ENCODE measurements at places on chromosomes 16 and 17.
A peak's percentile ranks its signal among the peaks of the same experiment; 100 is the strongest.

GRCh38 chr17:47692895-47693730 lies 848 bp upstream of the TBKBP1 start:
- DNase-seq: no peak

- DNase-seq: no peak
Measured at GRCh38 chr16:80948886-80949493, 57.7 kb downstream of the CMC2 start.

GRCh38 chr16:72878301-72879269 lies 169.3 kb downstream of the ZFHX3 start:
- no peak for DNase-seq

GRCh38 chr16:83899978-83900377 lies 1.1 kb downstream of the MLYCD start:
- no peak for DNase-seq

- no peak for DNase-seq
Measured at GRCh38 chr16:81585785-81586184, 141.2 kb downstream of the CMIP start.

- DNase-seq: no peak
Measured at GRCh38 chr17:48426019-48426665, 3.9 kb downstream of the SKAP1 start.

DNA sequence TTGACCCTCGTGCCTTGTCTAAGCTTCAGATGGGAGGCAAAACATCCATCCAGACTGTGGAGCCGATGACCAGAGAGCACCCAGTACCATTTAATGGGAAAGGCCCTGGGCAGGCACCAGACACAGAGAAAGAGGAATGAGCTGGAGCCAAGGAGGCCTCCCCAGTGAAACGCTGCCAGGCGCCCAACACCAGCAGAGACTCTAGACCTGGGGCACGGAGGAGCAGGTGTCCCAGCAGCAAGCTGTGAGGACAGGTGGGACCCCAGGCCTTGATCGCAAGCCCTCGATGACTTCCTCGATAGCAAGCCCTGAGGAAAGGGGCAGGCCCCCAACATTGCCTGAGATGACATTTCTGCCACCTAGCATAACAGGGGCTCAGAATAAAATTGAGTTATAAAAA lies 62.2 kb upstream of the SIAH1 start:
- no peak for DNase-seq

DNA sequence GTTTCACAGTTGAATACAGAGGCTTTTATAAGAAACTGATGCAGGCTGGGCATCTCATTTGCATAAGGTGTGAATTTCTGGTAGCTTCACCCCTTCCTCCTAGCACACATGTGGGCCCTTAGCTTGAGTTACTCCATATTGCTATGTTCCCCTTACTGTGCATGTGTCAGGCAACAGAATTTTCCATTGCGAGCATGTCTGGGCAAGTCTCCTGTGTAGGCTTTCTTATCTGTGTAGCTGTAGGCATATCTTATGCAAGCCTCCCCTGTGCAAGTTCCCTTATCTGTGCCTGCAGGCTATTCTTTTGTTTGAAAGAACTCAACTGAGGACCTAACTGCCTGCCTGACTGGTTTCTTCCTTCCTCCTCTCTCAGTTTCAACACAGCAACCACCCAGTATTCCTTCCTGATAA lies 597.4 kb upstream of the CDH5 start:
- no peak for DNase-seq

DNA sequence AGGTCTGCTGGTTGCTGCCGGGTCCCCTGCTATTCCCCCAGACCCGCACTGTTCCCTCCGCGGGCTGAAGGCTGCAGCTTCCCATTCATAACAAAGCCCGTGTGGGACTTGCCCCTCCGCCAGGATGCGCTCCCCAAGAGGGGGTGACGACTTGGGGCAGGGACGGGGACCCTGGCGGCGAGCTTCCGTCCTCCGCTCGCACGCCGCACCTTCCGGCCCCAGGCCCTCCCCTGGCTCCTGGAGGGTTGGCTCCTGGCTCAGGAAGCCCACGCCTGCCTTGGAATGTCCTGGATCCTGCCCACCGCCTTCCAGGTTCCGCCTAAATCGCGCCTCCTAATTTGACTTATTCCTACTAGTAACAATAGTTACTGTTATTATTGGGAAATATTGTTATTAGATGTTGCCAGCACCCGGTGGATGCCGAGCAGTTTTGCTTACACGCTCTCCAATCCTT lies 1.1 kb upstream of the TFAP4 start:
- DNase-seq: peak; percentile 16

- DNase-seq: no peak
Measured at GRCh38 chr17:57732062-57732461, 13.0 kb downstream of the CCDC182 start.

- no peak for DNase-seq
Measured at GRCh38 chr17:64289741-64290141, 26.7 kb upstream of the TEX2 start.

DNA sequence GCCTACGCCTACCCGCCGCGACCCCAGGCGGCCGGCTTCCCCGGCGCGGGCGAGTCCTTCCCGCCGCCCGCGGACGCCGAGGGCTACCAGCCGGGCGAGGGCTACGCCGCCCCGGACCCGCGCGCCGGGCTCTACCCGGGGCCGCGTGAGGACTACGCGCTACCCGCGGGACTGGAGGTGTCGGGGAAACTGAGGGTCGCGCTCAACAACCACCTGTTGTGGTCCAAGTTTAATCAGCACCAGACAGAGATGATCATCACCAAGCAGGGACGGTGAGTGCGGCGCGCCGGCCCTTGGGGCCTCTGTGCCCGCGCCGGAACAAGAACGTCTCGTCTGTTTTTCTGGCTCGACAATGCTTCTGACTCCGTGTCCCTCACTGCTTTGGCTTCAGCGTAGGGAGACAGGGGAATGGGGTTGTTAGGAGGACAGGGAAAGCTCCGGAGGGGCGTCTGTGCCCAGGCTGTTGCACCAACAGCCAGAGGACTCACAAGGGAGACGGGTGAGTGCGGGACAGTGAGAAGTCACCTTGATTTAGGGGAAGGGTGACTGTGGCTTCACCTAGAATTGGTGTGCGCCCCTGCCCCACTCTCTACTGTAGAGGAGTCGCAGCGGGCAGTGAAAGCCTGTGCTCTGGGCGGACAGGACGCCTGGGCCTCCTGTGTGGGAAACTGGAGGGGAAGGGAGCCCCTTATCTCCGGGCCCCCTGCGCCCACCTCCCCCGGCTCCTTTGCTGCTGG lies 806 bp downstream of the TBX21 start:
- DNase-seq: no peak

DNA sequence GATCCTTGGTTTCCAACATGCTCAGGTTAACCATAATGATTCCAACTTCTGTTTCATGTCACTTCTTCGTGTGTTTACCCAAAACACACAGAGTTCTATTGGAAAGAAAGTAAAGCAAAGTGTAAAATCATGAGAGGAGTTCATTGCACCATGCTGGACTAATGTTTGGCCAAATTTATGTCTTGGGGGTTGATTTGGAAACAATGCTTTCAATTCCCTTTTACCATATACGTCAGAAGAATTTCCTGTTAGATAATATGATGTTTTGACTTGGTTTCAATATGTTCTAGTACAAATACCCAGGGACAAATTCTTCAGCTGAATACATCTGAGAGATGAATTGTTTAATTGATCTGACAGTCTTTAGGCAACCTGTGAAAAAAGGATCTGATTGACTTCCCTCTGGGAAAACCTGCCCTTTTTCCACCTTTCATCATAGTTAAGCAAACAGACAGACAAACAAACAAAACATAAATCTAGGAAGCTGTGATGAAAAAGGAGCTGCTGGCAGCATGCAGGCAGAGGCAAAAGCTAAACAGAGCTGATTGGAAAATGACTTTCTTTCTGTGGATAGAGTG lies 26.0 kb upstream of the MPHOSPH6 start:
- DNase-seq: no peak

GRCh38 chr16:50801036-50801435 lies 59.1 kb downstream of the CYLD start:
- DNase-seq: no peak

DNA sequence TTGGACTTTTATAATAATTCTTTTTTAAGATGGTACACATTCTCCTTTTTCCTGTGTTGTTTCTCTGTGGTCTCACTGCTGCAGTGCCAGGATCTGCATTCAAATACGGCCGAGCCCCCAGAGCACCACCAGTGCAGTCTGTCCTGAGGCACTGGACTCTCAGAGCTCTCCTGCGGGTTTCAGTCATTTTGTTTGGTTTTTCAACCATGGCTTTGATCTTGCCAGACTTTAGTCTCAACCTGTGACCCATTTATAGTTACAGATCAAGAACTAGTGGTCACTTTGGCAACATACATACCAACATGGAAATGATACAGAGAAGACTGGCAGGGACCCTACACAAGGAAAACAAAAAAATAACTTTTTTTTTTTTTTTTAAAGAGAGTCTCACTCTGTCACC lies 177.4 kb downstream of the LGALS9B start:
- no peak for DNase-seq

- DNase-seq: no peak
Measured at GRCh38 chr16:85521552-85522307, 91.4 kb upstream of the GSE1 start.

DNA sequence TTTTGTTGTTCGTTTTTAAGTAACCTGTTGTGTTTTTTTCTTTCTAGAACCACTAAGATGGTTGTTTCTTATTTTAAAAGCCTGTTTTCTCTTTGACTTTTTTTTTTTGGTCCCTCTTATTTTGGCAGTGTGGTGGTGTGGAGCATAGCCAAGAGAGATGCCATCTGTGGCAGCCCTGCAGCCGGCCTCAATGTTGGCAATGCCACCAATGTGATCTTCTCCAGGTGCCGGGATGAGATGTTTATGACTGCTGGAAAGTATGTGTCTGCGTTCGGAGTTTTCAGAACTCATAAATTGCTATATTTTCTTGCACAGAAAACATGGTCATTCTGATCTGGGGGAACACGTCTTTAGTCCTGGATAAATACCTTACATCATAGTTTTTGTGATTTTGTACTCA lies 17.6 kb downstream of the CFAP52 start:
- no peak for DNase-seq

DNA sequence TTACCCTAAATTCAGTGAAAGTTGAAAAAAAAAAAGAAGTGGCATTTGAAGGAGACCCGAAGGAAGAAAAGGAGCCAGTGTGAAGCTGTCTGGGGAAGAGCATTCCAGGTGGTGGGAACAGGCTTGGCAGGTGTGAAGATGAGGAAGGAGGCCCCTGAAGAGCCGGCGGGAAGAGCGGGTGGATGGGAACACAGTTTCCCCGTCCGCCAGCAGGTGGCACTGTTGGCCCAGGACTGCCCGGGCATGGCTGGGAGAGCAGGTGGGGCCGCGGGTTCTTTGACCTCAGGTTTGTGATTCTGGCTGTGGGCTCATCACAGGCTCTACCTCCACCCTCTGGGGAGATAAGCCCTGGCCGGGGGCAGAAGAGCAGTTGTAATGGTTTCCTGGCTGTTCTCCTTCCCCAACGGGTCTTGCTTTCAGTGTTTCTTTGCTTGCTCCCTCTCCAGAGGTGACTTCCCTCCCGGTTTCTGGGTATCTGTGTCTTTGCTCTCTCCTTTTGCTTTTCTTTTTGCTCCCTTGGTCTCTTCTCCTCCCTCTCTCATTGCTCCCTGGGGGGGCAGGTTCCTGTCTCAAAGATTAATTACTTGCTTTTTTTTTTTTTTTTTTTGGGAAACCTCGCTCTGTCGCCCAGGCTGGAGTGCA lies 32.3 kb downstream of the RAP1GAP2 start:
- peak; percentile 80 for DNase-seq

GRCh38 chr16:17467923-17468540 lies 2.7 kb downstream of the XYLT1 start:
- DNase-seq: no peak

DNA sequence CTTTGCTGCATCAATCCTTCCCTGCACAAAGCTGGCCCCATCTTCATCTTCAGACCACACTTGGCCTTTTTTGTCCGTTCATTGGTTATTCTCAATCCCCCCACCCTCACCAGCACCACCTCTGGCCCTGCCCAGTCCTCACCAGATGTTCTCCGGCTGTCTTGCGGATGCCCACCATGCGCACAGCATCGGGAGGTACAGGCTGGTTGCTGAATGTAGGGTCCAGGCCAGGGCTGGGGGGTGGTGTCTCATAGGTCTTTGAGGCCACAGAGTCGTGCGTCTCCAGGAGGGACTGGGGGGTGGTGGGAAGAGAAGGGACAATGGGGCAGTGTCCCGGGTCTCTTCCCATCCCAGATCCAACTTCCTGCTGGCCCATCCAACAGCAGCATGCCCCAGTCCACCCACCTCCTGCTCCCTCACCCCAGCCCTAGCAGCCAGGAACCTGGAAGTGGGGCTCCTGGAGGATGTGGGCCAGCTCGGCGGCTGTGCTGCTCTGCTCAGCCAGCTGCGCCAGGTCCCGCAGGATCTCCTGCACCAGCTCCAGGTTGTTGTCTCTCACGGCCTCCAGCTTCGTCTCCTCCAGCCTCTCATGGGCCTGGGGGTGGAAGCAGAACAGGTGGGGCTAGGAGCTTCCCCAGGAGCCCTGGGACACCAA lies 24.4 kb downstream of the MPP2 start:
- no peak for DNase-seq

GRCh38 chr16:75007443-75007842 lies 8.6 kb downstream of the ZNRF1 start:
- DNase-seq: no peak

GRCh38 chr17:48627623-48628521 lies 1.7 kb upstream of the HOXB9 start:
- DNase-seq: no peak

DNA sequence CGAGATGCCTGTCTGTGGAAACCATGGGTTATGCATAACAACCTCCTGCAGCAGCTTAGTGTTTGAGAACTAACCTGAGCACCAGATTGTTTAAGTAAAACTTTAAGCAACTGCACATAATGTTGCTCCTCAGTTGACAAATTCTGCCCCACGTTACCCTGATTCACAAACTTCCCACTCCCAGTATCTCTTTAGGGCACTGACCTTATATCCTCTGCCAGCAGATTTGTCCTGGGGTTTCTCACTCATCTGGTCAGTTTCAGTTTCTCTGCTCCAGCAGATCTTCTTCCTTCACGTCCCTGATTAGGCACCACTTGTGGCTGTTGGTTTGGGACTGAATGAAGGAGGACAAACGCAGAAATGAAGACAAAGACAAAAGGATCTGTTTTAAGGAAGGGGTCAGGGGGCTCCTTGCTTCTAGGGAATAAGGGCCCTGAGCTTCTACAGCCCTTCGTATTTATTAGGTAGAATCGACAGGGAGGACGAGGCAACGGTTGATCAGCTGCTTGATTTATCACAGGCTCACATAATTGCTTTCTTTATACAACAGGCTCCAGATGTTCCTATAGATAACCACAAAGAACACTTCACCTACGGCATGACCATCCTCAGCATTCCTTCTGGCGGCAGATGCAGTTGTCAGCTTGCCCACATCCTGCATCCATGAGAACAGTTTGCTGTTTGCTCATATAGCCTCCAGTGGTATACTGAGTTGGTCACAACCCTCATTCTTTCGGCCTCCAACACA lies 13.5 kb upstream of the ZNF689 start:
- no peak for DNase-seq

- DNase-seq: peak; percentile 27
Measured at GRCh38 chr17:51371732-51372151, 111.4 kb downstream of the UTP18 start.

- no peak for DNase-seq
Measured at GRCh38 chr16:11032922-11033291, 88.5 kb downstream of the CLEC16A start.
